Activated T-helper 1 cell treated with anti-CD3 and anti-CD28 coated beads, Interleukin-2, amount 50 U/mL, for 16 hours (primary cell): ENCODE measurements at places on chromosomes 7 and 10.

DNA sequence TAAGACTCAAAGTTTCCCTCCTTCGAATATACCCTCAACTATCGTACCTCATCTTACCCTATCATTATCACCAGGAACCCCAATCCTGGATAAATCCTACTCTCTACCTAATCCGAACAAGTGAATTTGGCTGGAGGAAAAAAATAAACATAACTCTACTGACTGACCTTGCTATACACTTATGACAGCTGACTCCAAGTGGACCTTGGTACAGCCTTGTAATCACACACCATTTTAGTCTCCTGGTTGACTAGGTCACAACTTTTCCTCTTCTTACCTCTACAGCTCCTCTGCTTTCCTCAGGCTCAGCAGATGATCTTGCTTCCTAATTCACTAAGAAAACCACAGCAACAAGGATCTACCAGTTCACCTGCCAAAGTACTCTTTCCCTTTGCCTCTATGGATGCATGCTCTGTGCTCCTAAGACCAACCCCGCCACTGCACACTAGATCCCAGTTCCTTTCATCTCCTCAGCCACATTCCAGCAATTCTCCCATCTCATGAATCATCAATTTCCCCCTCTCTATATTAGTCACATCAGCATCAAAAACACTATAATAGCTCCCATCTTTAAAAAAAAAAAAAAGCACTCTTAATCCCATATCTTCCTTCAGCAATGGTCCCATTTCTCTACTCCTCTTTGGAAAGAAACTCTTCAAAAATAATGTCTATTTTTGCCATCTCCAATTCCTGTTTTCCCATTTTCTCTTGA, 35.5 kb downstream of the COA1 start:
- no peak for DNase-seq

DNA sequence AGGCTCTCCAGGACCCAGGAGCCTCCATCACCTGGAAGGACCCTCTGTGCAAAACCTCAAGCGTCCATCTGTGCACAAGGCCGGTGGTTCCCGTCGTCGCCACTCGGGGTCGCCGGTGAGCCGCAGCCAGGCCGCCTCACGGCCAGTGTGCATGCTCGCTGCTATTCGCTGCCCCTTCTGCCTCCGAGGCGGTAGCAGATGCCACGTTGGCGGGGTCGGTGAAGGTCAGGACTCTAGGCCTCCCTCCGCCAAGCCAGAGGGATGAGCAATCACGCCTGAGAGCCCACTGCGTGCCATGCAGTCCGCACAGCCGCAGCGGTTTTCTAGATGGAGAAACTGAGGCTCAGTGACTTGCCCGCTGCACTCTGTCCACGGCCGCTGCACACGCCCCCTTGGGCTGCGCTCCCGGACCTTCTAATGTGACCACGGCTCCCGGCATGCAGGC, 5.7 kb downstream of the UPK3B start:
- no peak for DNase-seq

DNA sequence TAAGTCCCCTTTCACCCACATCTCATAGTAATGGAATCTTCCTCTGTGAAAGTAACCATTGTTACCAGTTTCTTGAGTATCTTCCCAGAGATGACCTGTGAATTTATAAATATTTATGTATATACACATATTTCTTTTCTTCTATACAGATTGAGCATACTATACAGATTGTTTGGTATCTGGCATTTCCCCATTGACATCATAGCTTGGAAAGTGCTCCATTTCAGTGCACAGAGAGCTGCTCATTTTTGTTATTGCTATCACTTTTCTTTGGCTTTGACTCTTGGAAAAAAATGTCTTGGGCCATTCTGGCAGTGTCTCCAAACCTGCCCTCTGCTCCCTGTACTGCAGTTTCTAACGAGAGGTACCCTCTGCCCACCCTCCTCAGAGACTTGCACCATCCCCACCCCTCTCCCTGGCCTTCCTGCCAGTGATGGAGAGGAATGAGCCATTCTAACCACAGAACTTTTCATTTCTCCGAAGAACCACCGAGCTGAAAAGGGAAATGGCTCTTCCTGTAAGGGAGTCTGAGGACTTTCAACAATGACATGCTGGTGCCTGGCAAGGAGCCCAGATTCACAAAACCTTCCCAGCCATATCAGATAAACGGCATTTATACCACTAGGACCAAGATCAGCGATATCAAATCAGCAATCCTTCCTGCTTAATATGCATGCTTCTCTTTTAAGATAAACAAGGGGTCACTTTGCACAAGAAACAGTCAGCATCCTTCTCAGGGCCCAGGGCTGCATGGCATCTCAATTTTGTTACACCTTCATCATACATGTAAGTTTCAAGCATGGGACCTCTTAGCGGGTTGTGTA, 19.7 kb upstream of the CCSER2 start:
- DNase-seq: no peak

- peak; percentile 11 for DNase-seq
Measured at GRCh38 chr7:107725138-107725740, 18.7 kb upstream of the CBLL1 start.

DNA sequence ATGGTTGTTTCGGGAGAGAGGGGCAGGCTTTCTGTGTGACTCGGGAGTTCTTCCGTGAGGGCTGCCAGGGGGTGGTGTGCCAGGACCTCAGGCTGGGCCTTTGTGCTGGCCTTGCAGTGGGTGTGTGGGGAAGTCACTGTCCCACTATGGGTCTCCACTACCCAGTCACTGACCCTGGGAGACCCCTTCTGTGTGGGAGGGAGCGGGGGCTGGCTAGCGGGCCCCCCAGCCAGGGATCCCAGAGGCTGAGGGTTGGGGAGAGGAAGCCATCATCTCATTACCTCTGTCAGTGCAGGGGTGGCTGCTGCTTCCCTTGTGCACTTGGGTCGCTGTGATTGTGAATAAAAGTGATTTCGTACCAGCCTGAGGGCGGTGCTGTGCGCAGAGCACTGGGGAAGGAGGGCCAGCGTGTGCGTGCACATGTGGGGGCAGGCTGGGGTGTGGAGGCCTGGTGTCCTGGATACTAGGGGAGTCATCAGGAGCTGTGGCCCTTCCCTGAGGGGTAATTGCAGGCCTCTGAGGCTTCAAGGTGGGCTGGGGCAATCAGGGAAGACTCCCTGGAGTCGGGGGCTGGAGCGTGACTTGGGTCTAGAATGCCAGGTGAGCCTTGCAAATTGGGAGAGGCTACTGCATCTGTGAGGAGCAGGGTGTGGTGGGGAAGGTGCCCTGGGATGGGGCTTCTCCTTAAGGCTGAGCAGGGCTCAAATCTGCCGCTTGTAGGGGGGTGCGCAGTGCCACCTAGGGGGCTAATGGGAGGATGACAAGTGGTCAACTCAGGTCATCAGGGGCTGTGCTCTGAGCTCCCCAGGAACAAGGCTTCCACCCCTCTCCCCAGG, 98.9 kb downstream of the NEURL1 start:
- no peak for DNase-seq

DNA sequence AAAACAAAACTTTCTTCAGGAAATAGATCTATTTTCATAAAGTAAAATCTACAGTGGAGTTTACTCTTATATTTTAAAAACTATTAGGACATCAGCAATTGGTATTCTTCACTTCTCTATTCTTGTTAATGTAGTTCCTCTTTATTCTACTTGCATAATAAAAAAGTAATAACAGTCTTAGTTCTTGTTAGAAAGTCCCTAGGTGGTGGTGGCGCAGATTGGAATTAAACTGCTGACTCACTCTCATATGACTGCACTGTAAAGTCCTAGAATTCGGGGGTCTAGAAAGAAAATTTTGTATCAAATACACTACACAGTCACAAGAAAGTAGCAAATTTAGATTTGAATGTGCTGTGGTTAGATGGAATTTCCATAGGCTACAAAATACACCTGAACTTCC, 44.6 kb upstream of the TES start:
- DNase-seq: no peak

- DNase-seq: no peak
Measured at GRCh38 chr7:136956671-136957070, 88.2 kb downstream of the CHRM2 start.

GRCh38 chr10:50286517-50286916, 35.2 kb upstream of the ASAH2 start:
- no peak for DNase-seq

- DNase-seq: no peak
Measured at GRCh38 chr10:85492684-85493083, 873.9 kb downstream of the GRID1 start.

GRCh38 chr10:63385254-63385653, 80.5 kb downstream of the JMJD1C start:
- no peak for DNase-seq
